ENCODE measurements at places on chromosomes 2 and 18.

DNA sequence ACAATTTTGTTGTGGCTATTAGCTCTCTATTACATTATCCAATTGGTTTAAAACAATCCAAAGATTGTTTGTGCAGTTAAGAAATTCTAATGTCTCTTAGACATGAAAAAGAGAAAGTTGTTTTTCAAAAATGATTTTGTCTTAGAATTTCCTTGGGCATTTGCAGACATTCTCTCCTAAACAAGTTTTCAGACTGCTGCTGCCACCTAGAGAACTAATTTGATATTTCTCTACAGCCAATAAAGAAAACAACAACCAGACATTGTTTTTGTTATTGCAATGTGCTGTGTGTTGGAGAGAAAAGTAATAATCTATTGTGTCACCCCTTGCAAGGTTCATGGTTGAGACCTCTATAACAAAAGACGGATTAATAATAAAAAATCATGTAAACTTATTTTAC lies 119.0 kb upstream of the SYT4 start:
- DNase-seq, result no peak

DNA sequence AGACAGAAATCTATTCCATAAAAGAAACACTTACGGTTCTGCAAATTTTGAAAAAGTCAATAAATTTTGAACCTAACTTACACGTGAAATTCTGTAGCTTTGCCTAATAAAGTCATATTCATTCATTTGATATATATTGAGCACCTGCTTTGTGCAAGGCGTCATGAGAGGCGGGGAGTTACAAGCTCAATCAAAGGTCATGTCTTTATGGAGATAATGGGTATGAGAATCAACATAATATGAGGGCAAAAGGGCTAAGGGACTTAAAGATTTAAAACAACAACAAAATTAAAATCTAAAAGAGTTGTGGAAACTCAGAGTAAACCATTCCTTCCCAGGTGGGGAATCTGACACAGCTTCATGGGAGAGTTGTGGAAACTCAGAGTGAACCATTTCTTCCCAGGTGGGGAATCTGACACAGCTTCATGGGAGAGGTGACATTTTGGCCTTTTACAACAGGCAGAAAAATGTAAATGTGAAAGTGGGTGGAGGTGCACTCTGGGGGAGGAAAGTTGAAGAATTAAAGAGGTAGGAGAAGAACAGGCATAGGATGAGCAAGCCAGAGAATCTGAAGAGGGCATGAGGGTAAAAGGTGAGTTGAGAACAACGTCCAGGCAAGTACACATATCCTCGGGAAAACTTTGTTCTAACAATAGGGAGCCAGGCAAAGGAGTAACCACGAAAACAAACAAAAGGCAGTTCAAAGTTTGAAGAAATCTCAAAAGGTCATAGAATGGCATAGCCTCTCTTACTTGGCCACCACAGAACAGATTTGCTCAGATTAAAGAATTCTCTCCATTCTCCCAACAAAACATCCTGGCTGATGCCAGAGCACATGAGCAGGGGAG lies 49.5 kb upstream of the CD226 start:
- no peak for DNase-seq

- no peak for DNase-seq
These were observed 14.9 kb upstream of the SNED1 start for GRCh38 chr2:240983361-240983995.

DNA sequence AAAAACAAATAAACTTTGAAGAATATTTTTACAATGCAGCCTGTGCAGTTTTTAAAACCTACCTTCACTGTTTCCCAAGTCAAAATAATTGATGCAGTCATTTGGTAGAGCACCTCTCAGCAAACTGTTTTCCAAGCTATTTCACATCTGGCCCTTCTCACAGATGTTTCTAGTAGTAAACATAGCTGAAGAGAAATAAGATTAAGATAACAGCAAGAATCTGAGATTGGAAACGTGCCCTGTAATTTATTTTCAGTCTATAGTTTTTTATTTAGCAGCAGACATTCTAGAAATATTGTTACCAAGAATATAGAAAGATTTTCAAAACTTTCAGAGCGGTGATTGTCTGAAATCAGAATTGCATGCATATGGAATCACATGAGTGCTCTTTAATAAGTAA lies 440.2 kb downstream of the TRIB2 start:
- no peak for DNase-seq

GRCh38 chr2:161139098-161139987 lies 20.9 kb upstream of the TANK start:
- DNase-seq, result no peak

DNA sequence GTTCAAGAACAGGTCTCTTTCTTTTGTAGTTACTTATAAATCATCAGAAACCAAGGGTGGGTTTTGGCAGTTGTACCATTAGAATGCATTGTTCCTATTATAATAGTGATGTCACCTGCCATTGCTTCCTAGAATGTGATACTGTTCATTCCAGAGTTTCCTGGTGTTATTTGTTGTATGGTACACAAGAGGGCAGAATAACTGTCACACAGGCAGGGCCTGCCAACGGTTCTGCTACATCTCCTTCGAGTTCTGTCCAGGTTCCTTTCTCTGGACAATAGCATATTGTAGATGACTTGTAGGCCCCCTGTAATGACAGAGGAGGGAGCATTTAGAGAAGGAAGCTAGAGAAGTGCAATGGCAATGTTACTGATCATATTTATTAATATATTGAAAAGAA lies 98.3 kb downstream of the KLHL14 start:
- DNase-seq, result no peak

DNA sequence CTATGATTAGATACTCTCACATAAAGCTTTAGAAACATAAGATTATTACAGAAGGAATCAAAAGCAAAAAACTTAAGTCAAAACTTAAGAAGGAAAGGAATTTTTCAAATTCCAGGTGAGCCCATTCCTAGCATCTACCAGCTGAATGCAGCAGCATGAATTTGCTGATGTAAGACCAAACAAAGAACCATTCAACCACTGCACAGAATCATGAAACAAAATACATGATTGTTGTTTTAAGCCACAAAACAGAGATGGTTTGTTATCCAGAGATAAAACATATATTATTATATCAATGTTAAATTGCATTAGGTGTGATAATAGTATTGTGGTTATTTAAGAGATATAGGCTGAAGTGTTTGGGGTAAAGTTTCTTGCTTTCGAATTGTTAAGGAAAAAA lies 29.0 kb downstream of the PIGN start:
- DNase-seq, result no peak

DNA sequence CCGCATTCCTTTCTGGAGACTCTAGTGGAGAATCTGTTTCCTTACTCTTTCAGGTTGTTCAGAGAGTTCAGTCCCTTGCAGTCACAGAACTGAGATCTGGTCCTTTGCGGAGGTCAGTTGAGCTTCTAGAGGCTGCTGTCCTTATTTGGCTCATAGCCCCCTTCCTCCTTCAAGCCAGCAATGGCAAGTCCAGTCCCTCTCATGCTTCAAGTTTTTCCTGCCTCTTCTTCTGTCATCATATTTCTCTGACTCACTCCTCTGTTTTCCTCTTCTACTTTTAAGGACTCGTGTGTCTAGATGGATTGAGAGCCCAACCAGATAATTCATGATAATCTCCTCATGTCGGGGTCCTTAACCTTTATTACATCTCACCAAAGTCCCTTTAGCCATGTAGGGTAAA lies 173.5 kb upstream of the FOSL2 start:
- no peak for DNase-seq

GRCh38 chr2:169009865-169010579 lies 21.1 kb downstream of the ABCB11 start:
- DNase-seq, result no peak

Data from activated T-cell treated with anti-CD3 and anti-CD28 coated beads for 4 hours (primary cell).